Erythroblast (primary cell): ENCODE measurements at places on chromosomes 11 and 22.

- DNase-seq = no peak
Observed at GRCh38 chr11:111331711-111332479, 33.5 kb downstream of the POU2AF3 start.

DNA sequence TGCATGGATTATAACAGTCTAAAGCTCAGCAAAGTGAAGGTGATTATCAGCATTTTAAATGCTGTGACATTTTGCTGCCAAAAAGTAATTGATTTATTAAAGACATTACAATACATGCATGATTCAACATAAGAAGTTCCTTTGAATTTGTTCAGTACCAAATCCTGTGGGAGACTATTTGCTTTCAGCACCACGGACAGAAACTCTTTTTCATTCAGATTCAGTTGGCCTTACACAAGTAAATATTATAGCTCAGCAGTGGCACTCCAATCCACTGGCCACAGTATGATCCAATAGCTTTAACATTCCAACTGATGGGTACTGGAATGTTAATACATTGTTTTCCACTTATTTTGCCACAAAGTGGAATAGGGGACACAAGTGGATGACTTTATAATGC, 806.7 kb downstream of the NTM start:
- peak; percentile 2 for DNase-seq

DNA sequence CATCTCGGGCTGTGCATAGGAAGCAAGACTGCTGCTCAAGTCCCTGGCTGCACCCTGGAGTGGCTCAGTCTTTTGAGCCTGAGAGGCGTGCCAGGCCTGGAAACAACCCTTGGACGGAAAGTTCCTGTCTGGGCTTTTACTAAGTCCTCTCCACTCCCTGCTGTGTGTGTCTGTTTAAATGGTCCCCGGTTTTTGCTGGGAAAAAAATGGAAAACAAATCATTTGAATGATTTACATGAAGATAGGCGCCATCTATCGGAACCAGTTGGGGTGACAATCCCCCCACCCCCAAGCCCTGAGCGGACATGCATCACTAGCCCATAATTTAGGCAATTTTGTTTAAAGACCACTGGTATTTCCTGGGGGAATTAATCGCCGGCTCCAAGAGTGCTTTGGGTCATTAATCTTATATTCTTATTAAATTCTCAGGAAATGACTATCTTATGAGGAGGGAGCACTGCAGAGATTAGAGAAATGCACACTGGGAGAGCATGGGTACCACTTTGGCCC, 2.7 kb upstream of the GAB2 start:
- DNase-seq = peak; percentile 56

- peak; percentile 99 for DNase-seq
Observed at GRCh38 chr11:64241241-64241490, 271 bp downstream of the FKBP2 start.

DNA sequence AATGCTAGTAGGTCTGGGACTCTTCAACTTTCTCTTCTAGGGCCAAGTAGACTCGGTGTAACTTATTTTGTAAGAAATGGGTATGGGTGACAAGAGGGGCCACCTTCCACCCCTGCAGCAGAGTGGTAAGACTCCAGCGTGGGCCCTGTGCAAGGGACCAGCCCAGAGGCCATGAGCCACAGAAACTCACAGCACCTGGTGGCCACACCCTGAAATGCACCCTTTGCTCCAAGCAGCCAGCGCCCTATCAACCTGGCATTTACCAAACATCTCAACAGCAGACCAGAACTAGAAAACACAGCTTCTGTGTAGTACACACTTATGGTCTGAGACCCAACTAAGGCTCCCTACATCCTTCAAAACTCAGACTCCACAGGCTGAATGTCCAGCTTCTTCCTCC, 5.7 kb downstream of the CDCA5 start:
- peak; percentile 60 for DNase-seq

GRCh38 chr11:121591405-121592033, 138.8 kb upstream of the SORL1-AS1 start:
- DNase-seq = peak; percentile 80

DNA sequence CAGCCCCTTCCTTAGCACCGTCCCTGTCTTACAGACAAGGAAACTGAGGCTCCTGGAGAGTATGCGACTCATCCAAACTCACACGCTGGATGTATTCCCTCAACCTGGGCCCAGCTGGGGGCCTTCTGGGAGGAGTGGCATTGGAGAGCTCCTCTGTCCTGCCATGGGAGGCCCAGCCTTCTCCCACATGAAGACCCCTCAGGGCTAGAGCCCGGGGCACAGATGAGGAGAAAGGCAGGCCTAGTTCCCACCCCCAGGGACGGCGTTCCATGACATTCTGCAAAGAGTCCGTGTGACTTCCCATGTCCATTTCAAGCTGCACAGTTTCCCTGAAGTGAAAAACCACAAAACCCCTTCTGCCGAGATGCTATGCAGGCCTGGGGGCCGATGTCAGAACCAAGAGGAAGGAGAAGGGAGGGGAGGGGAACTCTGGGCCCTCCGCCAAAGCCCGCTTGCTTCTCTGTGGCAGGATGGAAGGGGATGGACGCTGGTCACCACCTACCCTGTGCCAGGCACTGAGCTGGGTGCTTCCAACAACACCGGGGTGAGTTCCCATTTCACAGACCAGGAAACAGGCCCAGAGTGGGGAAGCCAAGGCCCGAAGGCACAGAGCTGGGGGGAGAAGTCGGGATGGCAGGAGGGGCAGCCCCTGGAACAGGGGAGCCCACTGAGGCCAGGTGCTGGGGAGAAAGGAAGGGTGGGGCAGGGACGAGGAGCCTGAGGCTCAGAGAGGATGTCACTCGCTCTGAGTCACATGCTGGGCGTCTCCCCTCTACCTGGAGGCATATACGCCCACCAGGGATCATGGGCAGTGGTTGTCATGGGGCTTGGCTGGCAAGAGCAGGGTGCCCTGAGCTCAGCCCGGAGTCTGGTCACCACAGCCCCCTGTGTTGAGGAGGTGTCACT, 15.7 kb downstream of the RAC2 start:
- no peak for DNase-seq

GRCh38 chr11:126357055-126357962, 1.8 kb downstream of the ST3GAL4 start:
- no peak for DNase-seq

DNA sequence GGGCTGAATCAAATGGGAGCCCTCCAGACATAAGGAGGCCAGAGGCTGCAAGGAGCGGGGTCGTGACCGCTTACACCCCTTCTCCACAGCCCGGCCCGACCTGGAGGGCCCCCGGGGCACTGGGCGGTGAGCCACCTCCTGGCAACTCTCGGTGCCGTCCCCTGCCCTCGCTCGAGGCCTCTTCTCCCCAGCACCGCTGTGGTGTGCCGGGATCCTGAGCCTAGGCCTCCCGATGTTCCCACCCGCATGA, 432 bp upstream of the GP1BB start:
- no peak for DNase-seq

DNA sequence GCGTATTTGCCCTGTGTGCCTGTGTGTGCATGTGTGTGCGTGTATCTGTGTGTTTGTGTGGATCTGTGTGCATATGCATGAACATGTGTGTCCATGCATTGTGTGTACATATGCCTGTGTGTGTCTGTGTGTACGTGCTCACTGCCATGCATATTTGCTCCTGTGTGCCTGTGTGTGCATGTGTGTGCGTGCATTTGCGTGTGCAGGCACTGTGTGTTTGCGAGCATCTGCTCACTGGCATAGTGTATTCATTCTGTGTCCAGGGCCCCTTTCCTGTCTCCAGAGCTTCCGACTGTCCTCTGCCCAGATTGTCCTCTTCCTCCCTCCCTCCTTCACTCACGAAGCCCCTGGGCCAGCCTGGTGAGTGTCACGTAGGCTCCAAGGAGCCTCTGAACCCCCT, 5.8 kb downstream of the EMID1 start:
- no peak for DNase-seq

- DNase-seq = no peak
Observed at GRCh38 chr11:73270016-73270854, 1.9 kb upstream of the P2RY6 start.

DNA sequence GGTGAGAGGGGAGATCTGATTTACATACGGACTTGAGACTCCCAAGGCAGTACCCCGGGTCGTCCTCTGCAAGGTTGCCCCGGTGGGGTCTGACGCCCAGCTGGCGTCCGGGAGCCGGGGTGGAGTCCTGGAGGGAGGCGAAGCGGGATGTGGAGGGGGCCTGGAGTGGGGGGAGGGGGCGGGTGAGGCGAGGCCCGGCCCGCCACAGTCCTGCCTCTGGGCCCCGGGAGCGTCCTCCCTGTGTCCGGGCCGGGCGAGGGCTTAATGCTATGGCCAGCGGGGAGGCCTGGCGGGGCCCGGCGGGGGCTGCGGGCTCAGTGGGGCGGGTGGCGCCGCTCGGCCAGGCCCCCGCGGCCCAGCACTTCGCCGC, 2.4 kb upstream of the MYBPC3 start:
- no peak for DNase-seq

DNA sequence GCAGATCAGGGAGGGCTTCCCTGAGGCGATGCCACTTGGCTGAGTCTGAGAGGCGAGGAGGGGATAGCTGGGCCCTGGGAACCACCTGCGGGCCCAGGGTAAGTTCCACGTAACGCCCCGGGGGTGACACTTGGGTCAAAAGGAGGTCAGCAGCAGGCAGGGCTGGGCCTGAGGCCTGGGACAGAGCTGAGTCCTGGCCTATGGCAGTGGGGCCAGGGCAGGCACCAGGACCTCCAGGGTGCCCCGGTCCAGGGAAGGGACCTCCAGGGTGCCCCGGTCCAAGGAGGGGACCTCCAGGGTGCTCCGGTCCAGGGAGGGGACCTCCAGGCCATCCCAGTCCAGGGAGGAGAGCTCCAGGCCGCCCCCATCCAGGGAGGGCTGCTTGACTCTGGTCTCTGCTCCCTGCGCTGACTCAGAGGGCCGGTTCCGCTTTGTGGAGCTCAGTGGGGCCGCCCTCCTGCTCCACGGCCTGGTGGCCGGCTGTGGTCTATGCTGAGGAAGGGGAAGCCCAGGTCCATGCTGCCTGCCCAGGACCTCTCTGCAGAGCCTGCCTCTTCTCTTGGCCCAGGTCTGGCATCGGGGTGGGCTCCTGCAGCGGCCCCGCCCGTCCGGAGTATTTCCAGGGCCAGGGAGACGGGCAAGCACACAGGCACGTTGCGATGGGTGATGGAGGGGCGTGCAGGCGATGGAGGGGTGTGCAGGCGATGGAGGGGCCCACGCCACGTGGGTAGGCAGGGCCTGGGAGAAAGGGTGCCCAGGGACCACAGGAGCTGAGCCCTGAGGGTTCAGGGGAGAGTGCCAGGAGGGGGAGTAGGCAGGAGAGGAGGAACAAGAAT, 19.5 kb upstream of the WNT7B start:
- no peak for DNase-seq

DNA sequence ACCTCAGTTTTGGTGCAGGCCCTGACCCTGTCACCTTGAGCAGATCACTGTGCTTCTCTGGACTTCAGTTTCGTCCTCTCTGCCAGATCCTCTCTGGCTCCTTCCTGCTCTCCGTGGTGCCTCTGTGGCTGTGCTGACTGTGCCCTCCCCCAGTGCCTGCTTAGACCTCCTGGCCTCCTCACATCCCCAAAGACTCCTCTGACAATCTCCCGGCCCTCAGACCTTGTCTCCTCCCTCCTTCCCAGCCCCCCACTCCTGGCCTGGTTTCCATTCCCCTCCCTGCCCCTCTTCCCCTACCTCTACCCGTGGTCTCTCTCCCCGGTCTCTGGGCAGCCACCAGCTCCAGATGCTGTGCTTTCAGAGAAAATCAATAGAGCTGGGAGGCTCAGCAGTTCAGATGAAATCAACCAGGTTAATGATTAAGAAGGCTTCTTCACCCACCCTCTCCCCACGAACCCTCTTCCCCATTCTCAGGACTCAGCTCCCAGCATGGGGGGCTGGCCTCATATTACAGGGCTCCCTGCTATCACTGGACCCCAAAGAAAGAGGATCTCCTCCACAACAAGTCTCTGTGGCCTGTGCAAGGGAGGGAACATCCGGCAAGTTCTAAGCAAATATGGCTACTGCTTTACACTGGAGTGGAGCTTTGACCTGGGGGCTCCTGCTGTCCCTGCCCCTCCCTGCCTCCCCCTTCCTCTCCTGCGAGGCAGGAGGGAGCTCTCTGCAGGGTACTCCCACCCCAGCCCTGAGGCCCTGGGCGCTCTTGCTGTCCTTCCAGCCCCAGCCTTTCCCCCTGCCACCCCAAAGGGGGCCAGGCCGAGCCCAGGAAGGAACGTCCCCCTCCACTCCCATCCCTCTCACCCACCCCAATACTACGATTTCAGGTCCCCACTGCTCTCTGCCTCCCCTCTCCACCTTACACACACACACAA, 8.5 kb downstream of the BACE1-AS start:
- no peak for DNase-seq
